ENCODE measurements at places on chromosomes 5 and 9.

DNA sequence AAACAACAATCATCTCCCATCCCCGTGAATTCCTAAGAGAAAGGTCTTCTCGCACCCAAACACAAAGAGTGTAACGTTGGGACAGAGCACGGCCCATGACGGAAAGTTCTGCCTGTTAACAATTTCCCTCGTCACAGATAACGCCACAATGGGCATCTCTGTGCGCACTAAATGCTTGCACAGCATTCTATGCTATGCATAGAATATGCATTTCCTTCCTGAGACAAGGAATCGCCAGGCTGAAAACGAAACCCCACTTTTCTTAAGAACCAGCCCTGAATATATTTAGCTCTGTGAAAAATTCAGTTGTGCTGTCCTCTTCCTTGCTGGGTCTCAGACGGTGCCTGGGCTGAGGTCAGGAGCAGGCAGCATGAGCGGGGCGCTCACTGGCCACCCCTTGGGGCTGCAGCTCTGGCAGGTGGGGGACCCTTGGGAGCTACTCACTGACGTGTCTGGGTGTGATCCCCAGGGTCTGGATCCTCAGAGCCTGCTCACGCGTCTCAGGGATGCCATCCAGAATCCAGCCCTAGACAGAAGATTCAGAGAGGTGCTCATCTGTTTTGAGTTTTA is 49.8 kb downstream of the AK8 start:
- no peak for DNase-seq

DNA sequence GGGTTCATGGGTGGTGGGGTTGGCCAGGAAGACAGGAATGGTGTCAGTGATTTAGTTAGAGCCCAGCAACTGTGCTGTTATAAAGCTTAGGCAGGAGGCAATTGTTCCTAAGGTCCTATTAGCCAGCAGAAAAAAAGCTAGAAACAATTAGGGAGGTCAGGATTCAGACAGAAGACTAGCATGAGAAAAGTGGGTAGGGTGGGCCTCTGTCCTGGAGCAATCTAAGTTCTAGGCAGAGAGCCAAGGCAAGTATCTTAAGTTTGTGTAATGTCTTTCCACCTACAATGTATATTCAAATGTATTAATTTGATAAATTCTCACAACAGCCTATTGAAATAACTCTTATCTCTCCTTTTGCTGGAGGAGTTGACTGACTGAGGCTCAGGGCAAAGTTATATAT is 6.1 kb upstream of the ZFAND5 start:
- DNase-seq, result no peak

DNA sequence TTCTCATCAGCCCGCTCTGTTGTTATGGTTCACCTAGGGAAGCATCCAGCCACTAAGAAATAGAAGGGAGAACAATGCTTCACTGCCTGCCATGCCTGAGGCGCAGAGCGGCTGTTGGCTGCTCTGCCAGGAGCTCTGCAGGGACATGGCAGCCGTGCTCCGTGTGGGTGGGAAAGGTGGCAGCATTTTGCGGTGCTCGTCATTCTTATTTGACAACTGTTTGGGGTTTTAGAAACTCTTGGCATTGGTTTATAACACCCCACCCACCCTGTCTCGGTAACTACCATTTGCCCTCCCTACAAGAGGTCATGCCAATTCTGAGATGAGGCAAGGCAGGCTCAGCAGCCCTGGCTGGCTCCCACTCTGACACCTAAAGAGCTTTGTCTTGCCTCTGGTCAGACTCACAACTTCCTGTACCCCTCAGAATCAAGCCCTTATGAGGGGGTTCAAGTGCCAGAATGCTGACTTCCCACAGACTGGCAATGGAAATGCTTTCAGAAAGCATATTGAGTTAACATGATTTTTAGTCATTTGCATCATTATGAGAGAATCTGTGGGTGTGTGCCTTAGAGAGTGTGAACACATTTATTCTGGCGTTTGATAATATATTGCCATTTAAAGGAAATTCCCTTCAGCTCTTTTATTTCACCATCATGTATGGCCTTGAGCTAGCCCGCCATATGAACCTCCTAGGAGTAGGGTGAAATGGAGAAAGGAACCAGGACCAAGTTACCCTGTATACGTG is 288.0 kb upstream of the ANKRD55 start:
- DNase-seq, result no peak

GRCh38 chr9:127652733-127653132 is 40.7 kb downstream of the STXBP1 start:
- no peak for DNase-seq

GRCh38 chr5:73278693-73279092 is 105.7 kb downstream of the TMEM174 start:
- no peak for DNase-seq

DNA sequence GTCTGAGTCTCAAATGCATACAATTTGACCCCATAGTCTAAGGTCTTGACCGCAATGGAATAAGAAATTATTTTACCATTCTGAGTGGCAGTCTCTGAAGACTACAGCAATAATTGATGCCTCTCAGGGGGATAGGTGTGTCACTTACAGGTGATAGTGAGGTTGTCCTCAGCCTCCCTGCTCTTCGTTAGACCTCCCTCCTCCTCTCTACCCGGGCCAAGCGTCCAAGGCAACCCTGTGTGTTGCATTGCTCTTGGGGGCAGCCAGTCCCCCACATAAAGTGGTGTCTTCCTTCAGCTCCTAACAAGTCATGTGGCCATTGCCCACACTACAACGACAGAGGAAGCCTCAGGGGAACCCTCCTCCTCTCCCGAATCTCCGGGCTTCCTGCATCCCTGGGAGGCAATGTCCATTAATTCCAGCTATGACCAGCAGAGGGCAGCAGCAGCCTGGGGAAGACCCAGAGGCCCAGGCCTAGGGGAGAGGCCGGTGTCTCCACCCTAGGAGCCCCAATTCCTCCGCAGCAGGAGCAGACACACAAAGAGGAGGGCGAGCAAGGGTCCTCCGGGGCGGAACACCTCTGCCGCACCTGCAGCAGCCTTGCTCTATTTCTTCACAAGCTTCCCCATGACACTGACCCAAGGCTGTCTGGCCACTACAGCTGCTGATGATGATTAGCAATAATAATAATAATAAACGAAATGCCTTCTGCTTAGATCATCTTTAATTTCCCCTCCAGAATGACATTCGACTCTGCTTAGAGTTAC is 134.8 kb downstream of the KCNIP1 start:
- peak; percentile 63 for DNase-seq

- DNase-seq, result no peak
Observed at GRCh38 chr9:137023157-137023556, 4.9 kb downstream of the ABCA2 start.

DNA sequence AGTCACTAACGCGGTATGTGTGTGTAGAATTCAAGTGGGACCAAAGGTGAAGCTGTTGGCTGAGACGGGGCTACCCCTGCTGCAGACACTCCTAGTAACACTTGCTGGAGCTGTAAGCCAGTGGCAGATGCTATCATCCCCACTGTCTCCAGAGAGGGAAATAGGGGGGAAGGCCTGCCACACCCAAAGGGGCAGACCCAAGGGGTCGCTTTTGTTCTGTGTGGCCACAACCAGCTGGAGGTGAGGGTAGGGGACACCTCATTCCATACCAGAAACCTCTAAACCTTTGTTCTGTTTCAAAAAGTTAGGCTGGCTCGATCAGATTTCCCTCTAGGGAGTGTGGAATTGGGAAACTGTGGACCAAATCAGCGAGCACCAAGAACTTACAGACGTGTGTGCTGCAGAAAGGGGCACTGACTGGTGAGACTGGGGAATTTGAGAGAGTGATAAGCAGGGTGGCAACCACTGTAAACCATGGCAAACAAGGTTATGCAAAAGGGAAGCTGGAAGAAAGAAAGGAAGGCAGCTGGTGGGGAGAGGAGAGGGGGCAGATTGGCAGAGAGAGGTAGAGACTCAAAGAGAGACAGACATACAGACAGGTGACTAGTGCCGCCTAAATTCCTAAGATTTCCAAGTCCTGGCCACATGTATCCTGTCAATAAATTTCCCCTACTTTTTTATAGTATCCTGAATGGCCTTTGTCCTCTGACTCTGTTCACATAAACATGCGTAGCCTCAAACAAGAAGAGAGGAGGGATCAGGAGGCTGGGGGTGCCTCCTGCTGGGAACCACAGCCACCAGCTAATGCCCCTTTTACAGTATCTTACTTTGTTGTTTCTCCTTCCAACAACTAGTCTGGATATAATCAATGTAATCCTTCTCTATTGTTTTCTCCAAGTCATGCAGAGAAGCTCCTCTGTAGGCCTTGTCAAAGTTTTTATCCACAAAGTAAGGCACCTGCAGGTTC is 15.6 kb upstream of the SPATA24 start:
- DNase-seq, result no peak

- DNase-seq, result no peak
Observed at GRCh38 chr9:133680250-133680975, 44.2 kb downstream of the DBH start.

DNA sequence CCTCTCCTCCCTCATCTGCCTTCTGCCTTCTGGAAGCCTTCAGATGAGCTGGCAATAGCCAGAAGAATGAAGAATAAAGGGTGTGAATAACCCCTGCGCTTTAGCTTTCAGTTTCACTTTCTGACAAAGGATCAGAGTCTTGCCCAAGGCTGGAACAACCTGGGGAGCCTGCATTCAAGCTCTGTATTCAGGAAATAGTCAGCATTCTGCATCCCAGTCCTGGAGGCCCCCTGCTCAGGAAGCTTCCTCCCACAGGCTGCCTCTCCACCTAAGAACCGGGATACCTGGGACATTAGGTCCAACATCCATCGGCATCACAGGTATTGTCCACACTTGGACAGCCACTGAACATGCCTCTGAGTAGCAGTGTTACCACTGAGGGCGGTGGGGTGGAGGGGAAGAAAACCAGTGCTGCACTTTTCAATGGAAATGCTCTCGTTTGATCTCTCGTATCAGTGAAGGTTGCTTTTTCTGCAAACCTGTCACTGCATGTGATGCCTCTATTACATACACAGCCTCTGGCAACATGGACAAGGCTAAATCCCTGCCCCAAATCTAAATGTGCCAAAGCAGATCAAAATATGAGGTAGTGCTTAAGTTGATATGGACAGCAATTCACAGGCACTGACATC is 39.8 kb upstream of the ACO1 start:
- DNase-seq, result no peak

GRCh38 chr5:141651728-141652105 is 499 bp upstream of the FCHSD1 start:
- DNase-seq, result no peak

GRCh38 chr5:142056816-142057696 is 44.2 kb upstream of the GNPDA1 start:
- DNase-seq, result no peak

GRCh38 chr9:135198586-135199285 is 111.3 kb downstream of the OLFM1 start:
- DNase-seq, result no peak
